Globus pallidus (tissue), 1 donor: ENCODE measurements at places on chromosomes 3 and 15.

DNA sequence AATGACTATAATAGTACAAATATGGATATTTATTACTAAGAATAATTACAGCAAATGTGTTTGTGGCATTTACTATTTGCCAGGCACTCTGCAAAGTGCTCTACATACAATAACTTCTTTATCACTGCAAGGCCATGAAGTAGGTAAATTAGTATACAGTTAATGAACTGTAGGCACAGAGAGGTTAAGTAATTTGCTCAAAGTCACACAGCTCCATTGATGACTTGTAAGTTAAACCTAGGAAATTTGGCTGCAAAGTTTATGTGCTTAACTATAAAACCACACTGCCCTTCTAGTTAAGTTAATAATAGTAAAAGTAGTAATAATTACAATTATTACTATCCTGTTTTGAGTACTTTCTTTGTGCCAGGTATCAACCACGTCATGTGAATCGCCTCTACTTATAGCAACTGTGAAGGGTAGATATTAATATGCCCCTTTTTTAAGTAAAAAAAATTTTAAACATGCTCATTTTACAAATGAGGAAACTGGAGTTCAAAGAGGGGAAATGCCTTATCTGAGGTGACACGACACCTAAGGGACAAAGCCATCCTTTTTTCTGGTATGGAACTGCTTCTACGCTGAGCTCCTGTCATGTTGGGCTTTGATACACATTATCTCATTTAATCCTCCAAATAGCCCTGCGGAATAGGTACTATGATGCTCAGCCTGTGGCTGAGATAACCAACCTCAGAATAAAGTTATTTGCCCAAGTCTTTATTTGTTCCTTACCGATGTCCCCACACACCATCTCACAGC lies 8.5 kb downstream of the BHLHE40 start:
- no peak for DNase-seq

DNA sequence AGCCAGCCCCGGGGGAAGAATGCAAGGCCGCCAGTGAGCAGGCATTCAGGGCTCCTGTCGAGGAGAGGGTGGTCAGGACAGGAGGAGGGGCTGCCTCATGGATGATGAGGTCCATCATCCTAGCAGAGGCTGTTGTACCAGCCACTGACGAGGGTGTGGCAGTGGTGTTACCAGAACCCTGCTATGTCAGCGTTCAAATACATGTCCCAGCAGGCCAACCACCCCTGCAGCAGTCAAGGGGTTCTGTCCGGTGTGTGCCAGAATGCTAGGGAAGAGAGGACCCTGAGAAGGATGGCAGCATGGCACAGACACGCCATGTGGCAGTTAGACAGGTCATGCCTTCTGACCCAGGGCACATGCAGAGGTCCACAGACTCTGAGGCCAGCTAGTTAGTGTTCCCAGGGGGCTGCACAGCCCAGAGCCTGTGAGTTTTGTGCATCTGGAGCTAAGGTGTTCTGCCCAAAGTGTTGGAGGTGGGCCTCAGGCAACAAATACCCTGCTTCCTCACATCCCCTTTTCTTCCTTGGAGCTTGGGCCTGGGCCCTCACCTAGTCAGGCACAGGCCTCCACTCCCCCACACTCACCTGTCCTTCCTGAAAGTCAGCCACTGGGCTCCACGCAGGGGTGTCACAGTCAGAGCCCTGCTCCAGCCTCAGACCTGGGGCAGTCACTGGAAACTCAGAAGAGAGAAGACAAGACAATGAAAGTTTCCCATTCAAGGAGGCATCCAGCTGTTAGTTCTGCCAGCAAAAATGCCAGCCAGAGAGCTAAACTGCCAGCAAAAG lies 7.8 kb downstream of the PAK6 start:
- DNase-seq, result no peak

GRCh38 chr3:84772841-84773240 lies 185.9 kb upstream of the CADM2 start:
- no peak for DNase-seq

DNA sequence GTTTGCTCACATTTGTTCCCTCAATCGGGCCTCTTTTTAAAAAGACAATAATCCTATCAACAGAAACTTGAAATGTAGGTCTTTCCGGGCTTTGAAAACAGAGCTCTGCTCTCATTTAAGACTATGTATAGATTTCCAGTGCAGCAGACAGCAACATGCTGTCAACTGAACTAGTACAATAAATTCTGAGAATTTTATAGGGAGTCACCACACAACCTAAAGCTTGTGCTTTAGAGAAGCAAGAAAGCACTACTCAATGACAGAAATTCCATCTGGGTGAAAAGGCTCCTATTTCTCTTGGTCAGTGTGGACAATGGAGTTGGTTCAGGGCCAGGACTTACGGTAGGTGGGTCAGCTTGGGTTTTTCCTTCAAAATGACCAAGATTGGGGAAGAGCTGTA lies 583.5 kb downstream of the ROBO1 start:
- no peak for DNase-seq

- no peak for DNase-seq
These were observed 124.1 kb downstream of the RASA2 start for GRCh38 chr3:141610939-141611338.

GRCh38 chr3:178206521-178206920 lies 329.7 kb upstream of the KCNMB2 start:
- no peak for DNase-seq

- DNase-seq, result no peak
These were observed 199.6 kb downstream of the SHOX2 start for GRCh38 chr3:157906627-157907026.

DNA sequence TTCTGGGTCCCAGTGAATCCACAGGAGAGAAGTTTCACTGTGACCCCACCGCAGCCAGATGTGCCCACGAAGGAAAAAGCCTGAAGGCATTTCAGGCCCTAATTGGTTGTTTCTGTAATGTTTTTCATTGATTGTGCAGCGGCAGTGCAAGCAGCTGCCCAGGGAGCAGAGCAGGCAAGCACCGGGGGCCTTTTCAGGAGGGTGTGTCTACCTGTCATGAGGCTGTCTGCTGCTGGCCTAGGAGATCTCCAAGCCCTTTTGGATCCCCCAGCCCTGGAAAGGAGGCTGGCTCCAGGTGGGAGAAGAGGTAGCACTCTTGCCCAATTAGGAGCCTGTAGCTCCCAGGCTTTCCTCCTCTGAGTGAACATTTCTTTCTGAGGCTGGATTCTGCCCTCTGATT lies 108.8 kb downstream of the EPHB1 start:
- DNase-seq, result no peak

- DNase-seq, result no peak
These were observed 22.9 kb downstream of the MITF start for GRCh38 chr3:69761896-69762767.

- no peak for DNase-seq
These were observed 171.2 kb downstream of the POTEB3 start for GRCh38 chr15:21269121-21269520.

DNA sequence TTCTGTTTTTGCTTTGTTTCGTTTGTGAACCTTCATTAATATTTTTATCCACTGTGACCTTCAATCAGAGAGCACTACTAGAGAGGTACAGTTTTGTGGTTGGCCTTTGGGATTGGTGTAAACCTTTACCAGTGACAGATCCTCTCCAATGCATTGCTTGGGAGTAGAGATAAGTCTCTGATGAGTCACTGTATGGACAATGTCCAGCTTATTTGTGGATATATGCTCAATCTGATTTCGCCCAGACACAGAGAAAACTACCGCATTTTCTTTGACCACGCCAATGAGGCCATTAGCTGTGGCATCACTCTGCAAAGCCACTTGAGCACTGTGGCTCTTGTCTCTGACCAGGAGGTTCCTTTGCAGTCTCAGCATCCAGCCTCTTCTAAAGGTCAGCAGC lies 964.7 kb downstream of the TUSC7 start:
- no peak for DNase-seq

DNA sequence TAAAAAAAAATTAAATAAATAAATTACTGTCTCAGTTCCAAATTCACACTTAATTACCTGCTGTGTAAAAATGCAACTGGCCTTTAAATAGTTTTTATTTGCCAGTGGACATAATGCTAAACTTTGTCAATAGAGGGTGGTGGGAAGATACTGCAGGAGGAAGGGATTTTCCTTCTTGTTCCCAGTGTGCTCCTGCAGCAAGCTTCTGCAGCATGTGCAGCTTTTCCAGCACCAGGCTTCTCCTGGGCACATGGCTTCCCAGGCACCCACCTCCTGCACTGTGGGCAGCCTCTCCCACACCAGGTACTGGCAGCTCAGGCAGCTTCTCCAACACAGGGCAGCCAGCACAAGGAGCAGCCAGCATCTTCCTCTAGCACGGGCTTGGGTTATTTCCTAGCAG lies 29.6 kb upstream of the BBX start:
- DNase-seq, result no peak

- DNase-seq, result peak; percentile 41
These were observed 65.1 kb downstream of the GLCE start for GRCh38 chr15:69225355-69226022.

GRCh38 chr3:126311338-126311978 lies 45.8 kb downstream of the KLF15 start:
- DNase-seq, result no peak

DNA sequence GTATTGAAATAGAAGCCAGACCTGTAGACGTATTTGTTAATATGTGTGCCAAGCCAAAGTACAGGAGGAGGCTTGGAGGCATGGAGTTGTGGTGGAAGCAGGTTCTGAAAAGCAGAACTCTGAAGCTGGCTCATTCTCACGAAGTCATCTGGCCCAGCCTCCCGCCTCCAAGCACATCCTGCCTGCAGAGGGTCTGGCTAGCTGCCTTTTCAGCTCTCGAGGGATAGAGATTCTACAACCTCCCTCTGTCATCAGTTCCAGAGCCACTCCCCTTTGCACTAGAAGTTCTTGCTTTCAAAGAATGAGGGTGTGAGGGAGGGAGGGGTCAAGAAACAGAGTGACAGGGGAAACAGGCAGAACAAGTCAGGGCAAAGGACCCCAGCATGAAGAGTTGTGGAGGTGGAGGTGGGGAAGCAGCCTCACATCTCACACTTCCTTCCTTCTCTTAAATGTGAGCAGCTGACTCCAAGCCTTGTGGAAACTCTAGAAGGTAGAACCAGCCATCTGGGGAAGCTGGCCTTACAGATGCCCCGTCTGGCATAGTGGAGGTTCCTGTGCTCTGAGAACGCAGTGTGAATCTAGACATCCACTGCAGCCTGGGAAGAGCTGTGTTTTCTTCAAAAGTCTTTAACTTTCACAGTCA lies 95.3 kb downstream of the SLC49A4 start:
- DNase-seq, result peak; percentile 55

DNA sequence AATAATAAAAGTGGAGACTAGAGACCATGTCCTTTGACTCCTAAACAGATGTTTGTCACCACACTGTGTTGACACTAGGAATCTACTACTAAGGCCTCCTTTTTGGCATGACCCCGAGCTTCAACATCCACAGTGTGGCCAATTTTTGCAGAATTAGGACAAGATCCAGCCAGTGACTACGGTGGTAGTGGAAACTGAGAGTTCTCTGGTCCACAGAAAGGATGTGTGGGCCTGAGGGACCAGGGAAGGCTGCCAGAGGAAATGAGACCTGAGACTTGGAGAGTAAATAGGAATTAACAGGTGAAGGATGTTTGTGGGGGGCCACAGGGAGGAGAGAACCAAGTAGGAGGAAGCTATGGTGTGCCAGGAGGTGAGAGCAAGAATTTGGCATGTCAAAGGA lies 122.7 kb downstream of the CHCHD6 start:
- DNase-seq, result no peak
